Stimulated activated CD8-positive, alpha-beta memory T cell treated with anti-CD3 and anti-CD28 coated beads, Interleukin-4, amount 100 ng/mL, for 4 hours (primary cell): ENCODE measurements at places on chromosomes 1 and 21.

GRCh38 chr1:228396770-228397662 lies 9.6 kb downstream of the TRIM11 start:
- DNase-seq: no peak

DNA sequence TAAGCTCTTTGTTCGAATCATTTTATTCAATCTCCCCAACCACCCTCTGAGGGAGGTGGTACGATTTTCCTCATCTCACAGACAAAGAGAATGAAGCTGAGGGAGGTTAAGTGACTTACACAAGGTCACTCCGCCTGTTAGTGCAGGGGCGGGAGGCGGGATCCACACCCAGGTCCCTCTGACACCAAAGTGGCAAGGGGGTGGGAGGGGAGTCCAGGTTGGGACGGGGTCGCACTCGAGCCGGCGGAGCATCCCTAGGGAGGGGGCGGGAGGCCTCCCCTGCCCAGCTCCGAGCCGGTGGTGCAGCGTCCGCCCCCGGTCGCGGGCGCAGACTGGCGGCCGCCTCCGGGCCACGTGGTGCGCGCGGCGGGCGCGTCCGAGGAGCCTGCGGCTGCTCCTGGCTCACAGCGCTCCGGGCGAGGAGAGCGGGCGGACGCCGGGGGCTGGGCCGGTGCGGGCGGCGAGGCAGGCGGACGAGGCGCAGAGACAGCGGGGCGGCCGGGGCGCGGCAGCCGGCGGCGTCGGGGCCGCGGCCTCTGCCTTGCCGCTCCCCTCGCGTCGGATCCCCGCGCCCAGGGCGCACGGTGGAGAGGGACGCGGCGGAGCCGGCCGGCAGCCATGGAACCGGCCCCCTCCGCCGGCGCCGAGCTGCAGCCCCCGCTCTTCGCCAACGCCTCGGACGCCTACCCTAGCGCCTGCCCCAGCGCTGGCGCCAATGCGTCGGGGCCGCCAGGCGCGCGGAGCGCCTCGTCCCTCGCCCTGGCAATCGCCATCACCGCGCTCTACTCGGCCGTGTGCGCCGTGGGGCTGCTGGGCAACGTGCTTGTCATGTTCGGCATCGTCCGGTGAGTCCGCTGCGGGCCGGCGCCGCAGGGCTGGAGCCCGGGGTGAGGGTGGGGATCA lies at the start of gene OPRD1:
Gene OPRD1, plus strand, starts transcription at position 405 of the 903 bp plus-strand sequence. Its CDS starts 214 bp downstream, at position 619.
- DNase-seq: no peak

DNA sequence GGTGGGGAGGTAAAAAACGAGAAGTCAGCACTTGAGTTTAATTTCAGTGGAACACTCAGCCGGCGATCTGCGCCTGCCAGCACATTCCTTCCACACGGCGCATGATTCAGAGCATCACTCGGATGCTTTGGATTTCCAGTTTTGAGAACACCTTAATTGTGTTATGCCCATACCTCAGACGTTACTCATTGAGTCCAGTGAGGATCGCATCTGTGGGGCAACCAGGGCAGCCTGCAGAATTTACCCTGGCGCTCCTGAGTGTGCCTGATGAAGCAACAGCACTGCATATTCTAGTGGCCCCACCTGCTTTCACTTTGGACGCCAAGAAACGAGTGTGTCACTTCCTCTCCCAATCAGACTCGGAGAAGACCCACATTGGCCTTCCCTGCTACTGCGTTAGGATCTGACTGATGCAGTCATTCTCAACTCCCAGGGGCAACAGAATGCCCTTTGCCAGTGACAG lies 19.9 kb downstream of the FAM89A start:
- no peak for DNase-seq

DNA sequence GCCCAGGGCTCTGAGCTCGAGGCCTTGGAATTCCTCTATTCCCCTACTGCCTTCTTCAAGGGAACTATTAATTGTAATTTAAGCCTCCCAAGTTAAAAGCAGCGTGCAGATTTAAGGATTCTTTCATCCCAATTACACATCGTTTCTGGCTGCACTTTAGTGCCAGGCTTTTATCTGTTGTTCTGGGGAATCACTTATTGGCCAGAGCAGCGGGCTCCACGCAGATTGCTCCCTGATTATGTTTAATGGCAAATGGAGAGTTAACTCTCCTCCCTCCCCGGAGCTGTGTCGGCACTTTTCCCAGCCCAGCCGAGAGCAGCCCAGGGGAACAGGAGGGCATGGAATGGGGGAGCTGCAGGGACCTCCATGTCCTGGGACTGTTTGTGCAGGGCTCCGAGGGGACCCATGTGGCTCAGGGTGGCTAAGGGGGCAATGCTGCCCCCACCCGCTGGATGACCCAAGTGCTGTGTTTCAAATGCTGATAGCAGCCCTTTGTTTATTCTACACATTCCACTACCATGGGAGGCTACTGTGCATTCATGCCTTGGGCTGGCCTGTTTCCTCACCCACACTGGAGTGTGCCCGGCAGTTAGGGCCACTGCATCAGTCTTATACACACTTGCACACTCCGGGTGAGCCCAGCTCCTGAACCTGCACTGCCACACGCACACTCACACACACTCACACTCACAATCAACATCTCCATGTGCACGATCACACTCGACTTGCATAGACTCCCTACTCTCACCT lies 93.3 kb upstream of the POU3F1 start:
- no peak for DNase-seq

DNA sequence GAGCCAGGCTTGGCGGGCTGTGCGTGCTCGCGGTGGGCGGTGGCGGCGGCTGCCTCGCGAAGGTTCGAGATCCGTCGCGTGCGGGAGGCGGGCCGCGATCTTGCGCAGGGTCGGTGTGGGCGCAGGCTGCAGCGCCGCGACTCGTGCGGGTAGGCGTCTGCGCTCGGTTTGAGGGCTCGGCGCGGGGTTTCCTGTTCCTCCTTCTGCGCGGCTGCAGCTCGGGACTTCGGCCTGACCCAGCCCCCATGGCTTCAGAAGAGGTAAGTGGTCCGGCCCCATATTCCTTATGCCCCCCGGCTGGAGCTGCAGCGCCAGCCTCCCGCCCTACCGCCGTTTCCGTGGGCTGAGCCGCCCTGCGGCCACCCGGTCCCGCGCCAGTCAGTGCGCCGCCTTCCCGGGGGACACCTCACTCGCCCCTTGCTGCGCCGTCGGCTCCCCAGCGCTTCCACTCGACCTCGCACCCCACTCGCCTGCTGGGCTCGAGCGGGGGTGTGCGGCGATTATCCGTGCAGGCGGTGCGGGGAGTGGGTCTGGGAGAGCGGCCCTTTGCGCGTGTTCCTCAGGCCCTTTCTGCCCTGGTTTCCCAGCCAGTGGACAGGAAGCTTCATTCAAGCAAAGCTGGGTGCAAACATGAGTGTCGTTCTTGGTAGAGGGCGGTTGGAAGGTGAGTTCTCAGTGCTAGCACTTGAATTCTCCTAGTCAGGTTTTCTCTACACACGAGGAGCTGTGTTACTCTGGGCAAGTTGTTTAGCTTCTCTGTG lies at the start of gene CACYBP:
Gene CACYBP, plus strand, starts transcription at position 12 of the 761 bp plus-strand sequence. Its CDS starts 234 bp downstream, at position 246.
- no peak for DNase-seq

GRCh38 chr1:15180945-15181523 lies 27.5 kb downstream of the TMEM51 start:
- no peak for DNase-seq

- no peak for DNase-seq
Measured at GRCh38 chr1:117634631-117635030, 28.8 kb downstream of the TENT5C start.

DNA sequence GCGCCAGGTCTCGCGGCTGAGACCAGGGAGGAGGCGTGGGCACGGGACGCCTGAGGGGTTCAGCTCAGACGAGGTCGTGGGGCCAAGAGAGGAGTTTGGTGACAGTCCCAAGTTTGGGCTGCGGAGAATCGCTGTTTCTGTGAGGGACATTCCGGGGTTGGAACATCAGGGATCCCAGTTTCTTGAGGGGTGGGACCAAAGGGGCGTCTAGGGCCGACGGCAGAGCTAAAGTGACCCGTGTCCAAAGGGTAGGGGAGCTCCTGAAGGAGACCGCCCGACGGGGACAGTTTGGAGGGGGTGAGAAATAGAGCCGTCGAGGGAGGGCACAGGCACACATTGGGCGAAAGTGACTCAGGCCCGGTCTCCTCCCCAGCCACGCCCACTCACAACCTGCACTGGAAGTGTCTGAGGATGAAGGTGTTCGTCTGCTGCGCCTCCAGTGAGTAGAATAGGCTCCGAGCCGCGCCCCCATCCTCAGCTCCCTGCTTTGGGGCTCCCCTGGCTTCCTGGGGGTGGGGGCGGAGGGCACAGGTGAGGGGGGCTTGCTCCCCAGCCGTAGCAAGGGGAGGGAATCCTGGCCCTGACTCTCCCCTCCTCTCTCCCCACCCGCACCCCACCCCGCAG lies 7.0 kb downstream of the EFNA3 start:
- peak; percentile 72 for DNase-seq

DNA sequence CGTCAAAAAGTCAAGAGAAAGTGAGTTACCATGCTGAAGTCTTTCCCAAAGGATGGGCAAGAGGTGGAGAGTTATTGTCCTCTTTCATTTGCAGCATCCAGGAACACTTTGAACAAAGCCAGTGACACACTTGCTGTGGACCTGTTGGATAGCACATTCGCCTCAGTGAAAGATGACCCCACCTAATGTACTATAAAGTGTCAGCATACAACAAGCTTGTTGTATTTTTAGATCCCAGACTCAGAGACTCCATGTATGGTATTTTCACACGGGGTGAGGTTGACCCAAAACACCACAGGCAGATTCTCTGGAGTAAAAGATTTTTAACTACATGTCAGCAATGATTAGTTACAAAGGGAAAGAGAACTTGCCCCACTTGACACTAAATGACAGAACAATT lies 273.8 kb downstream of the PTBP2 start:
- no peak for DNase-seq

DNA sequence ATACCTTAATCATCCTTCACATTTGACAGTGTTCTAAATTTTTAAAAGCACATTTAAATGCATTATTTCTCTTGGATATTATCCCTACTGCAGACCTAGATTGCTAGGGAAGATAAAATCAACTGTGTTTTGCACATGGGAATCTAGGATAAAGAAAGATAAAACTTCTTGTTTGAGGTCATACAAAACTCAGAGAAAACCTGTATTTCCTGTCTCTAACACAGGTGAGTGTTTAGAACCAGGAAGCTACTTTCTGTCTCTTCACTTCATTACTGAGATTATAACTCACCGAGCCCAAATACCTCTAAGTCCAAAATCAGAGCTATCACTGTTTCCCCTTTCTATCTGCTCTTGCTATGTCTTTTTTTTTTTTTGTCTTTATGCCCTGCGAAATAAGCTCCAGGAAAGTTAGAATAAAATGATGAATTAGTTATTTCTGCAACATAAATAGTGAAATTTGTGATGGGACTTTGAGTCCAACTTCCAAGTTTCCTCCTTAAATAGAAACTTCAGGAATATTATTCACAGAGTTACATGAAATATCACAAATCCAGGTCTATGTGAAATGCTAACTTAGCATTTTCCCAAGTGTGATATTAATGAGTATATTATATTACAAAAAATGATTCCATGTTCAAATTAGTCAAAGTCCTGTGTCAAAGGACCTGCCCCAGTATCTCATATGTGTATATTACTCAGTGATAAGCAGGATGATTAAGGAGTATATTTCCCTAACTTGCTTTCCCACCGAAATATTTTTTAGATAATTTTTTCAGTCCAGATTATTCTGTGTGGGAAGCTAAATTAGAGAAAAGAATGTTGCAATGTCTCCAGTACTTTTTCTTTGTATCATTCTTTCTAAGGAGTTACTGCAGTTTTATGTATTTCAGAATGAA lies 226.4 kb downstream of the PLA2G4A start:
- no peak for DNase-seq

GRCh38 chr1:17597651-17598050 lies 58.2 kb downstream of the ARHGEF10L start:
- no peak for DNase-seq
